Endodermal cell (in vitro differentiated cells): ENCODE measurements at places on chromosomes 12 and 14. TPM values are rescaled to one million over a fixed set of nuclear protein-coding genes. Genes with fewer than 3 reads are reported as not detected.

DNA sequence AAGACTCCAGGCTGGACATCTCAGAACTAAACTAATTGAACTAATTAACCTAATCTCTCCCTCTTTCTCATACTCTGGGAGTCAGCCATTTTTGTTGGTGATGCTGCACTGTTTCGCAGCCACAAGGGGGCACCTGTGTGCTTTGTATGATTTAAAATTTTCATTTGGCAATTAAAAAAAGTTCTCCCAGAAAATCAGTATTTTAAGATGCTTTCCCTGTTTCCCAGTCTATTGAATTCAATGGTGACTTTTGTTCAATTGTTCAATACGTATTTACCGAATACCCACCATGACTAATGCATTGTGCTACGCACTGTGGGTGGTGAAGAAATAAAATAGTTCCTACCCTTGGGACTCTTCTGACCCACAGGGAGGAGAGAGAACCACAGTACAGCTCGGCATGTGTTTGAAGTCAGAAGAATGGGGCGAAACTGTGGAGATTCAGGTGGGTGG is 63.7 kb downstream of the ZNF664 start:
- peak; percentile 78 for DNase-seq

- DNase-seq = no peak
Measured at GRCh38 chr12:86735072-86735471, 478.9 kb upstream of the MGAT4C start.

- DNase-seq = no peak
Measured at GRCh38 chr12:132188451-132188901, 44.2 kb downstream of the NOC4L start.

- no peak for DNase-seq
Measured at GRCh38 chr14:69614592-69614991, 3.2 kb downstream of the SUSD6 start.

Gene E2F7
- 18.0 and 21.2 TPM in 2 replicates for total RNA-seq
